Hepatocyte (in vitro differentiated cells): ENCODE measurements at places on chromosomes 5 and 9. TPM values are rescaled to one million over a fixed set of nuclear protein-coding genes. Genes with fewer than 3 reads are reported as not detected.

- DNase-seq, result peak; percentile 6
- peaks cover 11% of the 10 kb centered on the region for H3K4me1 ChIP-seq
- H3K4me3 ChIP-seq, result no peak overlapping the region
- no peak overlapping the region for H3K27ac ChIP-seq
Observed at GRCh38 chr5:55037046-55037771, 13.2 kb downstream of the GZMK start.

GRCh38 chr9:109953300-109953699 lies 173.3 kb downstream of the PALM2AKAP2 start:
- H3K4me1 ChIP-seq, result peaks cover 3% of the 10 kb centered on the region
- no peak overlapping the region for H3K4me3 ChIP-seq
- H3K27me3 ChIP-seq, result no peaks in the 10 kb centered on the region
- no peaks in the 10 kb centered on the region for H3K36me3 ChIP-seq

- no peaks in the 10 kb centered on the region for H3K36me3 ChIP-seq
- no peak within 1 kb of the TSS for H3K4me3 ChIP-seq
- no peaks in the 10 kb centered on the region for H3K4me1 ChIP-seq
- H3K27me3 ChIP-seq, result no peaks in the 10 kb centered on the region
- DNase-seq, result peak; percentile 28
- H3K27ac ChIP-seq, result no peak within 1 kb of the TSS
Observed at GRCh38 chr5:141192110-141192725, at the start of gene PCDHB10. TSS of gene PCDHB10 (plus strand) at chr5:141192353. CDS start at chr5:141192553, 200 bp downstream.

DNA sequence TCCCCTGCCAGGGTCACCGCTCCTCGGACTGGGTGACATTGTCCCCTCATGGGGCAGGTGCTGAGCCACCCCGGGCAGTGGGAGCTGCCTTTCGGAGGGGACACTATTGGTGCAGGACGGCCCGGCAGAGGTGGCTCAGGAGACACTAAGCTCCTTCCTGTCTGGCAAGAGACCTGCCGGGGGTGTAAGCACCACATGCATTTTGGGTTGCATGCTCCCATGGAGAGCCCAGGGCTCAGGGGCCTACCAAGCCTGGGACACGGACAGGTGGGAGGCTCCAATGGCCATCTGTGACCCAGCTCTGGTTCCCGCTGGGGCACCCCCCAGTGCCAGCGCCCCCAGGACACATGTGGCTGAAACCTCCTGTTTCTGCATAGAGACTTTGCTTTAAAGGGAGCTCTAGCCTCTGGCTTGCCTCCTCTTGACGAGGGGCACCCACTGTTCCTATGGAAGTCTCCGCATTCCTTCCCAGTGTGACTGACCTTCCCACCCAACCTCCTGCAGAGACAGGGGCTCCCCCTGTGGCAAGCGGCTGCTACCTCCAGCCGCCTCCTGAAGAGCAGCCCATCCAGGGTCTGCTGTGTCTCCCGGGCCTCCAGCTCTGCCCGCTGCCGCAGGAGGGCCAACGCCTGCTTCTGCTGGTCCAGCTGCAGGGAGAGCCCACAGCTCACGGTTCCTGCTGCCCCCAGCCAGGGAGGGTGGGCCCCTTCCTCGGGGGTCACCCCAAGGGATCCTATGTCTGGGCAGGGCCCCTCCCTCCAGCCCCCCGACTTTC lies 28.1 kb downstream of the CCDC187 start:
- no peaks in the 10 kb centered on the region for H3K36me3 ChIP-seq
- H3K27ac ChIP-seq, result no peak overlapping the region
- peaks cover 14% of the 10 kb centered on the region for H3K27me3 ChIP-seq
- no peak for DNase-seq

- no peak overlapping the region for H3K4me3 ChIP-seq
- H3K27me3 ChIP-seq, result no peaks in the 10 kb centered on the region
- no peak overlapping the region for H3K27ac ChIP-seq
- no peak for DNase-seq
Observed at GRCh38 chr5:138594305-138595058, 19.3 kb upstream of the HSPA9 start.

DNA sequence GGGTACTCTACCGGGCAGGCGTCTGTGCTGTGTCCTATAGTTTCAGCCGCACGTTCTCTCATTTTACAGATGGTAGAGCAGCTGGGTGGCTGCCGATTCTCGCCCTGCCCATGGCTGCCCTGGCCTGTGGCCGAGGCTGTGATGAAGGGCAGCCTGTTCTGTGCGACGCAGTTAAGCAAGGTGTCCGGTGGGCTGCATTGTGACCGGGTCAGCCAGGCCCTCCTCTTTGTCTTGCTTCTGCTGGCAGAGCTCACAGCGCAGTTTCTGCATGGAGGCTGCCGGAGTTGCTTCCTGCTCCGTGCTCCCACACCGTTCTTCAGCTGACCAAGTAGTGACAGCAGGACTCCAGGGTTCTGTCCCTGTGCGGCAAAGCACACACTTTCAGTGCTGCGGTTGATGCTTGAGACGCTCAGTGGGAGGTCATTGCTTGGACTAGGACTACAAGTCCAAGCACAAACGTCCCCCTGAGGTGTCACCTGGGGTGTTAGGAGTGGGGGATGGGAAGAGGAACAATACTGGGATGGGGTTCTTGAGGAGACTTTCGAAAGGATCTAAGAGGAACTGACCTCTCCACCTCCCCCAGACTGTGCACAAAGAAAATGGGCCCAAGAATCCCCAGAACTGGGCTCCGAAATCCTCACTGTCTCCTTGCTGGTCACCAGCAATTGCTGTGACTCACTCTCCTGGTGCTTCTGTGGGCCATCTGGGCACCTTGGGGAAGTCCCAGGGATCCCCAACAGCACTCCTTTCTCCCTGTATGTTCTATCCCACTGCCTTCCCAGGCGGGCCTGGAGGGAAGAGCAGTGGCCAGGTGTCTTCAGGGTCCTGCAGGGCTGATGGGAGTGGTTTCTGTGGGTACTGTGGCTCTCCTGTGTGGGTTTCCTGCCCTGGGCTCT lies 58.2 kb downstream of the GADD45G start:
- DNase-seq, result no peak
- no peaks in the 10 kb centered on the region for H3K36me3 ChIP-seq
- H3K27me3 ChIP-seq, result no peaks in the 10 kb centered on the region
- H3K4me3 ChIP-seq, result no peak overlapping the region
- H3K27ac ChIP-seq, result peak overlapping the region; percentile 84

DNA sequence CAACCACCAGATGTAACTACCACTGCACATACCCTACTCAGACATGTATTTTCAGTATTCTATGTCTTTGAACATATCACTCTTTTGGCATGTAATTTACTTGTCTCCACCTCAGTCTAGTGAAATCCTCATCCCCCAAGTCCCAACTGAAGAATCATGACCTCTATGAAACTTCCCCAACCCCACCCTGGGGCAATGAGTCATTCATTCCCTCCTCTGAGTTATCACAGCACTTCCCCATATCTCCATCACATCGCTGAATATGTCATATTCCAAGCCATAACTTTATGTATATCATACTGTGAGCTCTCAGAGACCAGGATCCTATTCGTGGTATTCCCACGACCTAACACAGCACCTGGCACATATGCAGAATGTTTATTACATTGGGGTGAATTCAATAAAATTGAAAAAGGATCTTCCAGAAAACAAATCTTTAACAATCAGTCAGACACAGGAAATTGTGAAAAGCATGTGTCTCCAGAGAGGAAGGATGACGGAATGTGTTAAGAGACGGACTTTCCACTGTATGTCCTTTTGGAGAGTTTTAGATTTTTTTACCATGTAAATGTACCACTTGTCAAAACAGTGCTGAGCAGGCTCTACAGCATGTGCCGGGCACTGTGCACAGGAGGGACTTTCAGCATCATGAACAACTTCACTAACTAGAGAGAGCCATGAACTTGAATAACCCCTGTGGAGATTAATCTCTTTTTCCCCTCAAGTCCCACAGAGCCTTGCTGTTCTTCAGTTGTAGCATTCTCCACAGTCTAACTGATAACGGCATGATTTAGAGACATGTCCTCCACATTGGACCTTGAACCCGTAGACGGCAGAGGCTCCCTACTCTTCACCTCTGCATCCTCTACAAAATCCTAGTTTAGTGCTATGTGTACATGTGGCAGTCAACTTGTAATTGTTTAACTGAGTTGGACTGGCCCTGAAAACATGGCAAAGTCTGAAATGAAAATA lies 213.5 kb downstream of the GLIS3 start:
- no peak overlapping the region for H3K4me3 ChIP-seq
- H3K27me3 ChIP-seq, result no peaks in the 10 kb centered on the region
- no peaks in the 10 kb centered on the region for H3K36me3 ChIP-seq
- DNase-seq, result no peak
- H3K27ac ChIP-seq, result peak overlapping the region; percentile 52
- peaks cover 14% of the 10 kb centered on the region for H3K4me1 ChIP-seq

DNA sequence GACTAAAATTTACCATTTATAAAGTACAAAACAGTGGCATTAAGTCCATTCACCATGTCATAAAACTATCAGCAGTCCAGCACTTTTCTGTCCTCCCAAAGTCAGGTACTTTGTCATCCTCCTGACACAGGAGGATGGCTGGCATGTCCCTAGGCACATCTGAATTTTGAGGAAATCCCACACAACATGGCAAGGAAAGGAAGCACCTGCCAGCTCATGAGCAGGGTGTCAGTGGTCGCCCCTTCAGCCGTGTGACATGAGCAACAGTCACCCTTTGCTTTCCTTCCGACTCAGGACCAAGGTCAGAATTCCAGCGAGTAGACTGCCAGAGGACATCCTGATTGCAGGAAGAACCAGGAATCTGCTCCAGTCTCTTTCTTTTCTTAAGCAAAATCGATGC lies 77.1 kb downstream of the PPARGC1B start:
- no peak overlapping the region for H3K4me3 ChIP-seq
- H3K27me3 ChIP-seq, result no peaks in the 10 kb centered on the region
- peaks cover 6% of the 10 kb centered on the region for H3K4me1 ChIP-seq
- no peaks in the 10 kb centered on the region for H3K36me3 ChIP-seq
- DNase-seq, result no peak

DNA sequence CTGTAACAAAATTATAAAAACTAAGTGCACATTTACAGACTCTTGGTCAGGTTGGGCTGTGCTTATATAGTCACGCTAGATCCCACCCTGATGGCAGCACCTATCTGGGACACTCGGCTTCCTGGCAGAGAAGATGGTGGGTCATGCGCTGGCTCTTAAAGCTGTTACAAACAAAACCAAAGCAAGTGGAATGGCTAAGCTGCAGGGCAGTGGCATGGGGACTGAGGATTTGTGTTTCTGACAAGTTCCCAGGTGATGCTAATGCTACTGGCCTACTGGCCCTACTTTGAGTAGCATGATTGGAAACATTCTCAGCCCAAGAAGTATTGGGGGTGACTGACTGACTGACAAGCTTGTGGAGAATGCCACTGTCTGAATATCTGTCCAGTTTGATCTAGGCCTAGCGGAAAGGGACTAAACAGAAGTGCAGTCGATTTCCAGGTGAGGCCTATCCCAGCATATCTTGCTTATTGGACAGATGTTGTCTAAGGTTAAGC lies 8.3 kb downstream of the BTF3 start:
- no peak overlapping the region for H3K27ac ChIP-seq
- no peaks in the 10 kb centered on the region for H3K4me1 ChIP-seq
- no peak for DNase-seq
- no peak overlapping the region for H3K4me3 ChIP-seq

DNA sequence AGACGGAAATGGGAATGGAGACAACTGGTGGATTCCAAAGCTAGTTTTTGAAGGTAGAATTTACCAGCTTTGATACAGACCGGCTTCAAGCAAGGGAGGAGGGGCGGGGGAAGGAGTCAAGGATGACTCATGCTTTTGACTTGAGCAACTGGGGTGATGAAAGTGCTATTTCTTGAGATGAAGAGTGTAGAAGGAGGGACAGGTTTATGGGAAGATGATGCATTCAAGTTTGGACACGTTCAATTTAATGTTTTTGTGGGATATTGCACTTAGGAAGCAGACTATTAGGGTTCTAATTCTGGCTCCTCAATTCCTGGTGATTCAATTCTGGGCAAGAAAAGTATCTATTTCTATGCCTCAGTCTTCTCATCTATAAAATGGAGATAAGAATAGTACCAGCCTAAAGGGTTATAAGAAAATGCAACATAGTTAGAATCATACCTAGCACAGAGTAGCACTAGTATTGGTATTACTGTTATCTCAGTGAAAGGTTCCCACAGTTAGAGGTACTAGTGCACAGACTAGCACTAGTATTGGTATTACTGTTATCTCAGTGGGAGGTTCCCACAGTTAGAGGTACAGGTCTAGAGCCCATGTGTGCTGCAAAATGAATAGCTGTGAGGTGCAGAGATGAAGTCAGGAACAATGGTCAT lies 4.6 kb downstream of the NIPAL4 start:
- H3K4me3 ChIP-seq, result no peak overlapping the region
- H3K4me1 ChIP-seq, result peaks cover 7% of the 10 kb centered on the region
- no peaks in the 10 kb centered on the region for H3K36me3 ChIP-seq
- peaks cover 26% of the 10 kb centered on the region for H3K27me3 ChIP-seq

DNA sequence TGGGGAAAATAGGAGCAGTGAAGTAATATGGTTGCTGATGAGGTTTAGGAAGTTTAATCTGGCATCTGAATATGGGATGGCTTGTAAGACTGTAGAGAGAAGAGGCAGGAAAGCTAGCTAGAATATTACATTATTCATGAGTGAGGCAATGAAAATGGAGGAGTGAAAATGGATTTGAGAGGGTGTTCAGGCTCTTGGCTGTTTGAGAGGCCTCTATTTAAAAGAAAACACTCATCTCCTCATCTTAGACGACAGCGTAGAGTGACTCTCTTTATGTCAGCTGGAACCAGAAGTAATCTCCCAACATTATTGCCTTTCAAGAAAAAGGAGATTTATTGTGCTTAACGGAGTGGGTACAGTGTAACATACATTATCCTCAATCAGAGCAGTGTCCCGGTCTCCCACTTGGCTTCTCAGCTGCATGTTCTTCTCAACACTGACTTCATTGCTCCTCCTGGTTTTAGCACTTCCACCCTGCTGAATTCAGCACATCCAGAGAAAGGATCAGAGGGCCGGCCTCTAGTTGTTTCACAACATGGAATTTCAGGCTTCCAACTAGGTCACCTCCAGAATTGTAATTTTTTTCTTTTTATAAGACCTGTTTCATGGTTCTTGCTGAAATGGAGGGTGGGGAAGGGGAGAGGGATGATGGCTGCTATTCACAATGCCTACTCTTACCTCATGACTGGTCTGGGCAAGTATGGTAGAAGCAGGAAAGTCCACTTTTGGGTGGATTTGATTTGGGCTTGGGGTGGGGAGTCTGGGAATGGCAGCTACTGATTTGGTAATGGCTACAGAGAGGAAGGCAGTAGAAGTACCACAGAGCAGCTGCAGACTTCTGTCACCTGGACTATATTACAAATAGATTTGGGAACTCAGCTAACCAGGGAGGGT lies 52.9 kb upstream of the KIAA1958 start:
- no peak overlapping the region for H3K27ac ChIP-seq
- H3K27me3 ChIP-seq, result no peaks in the 10 kb centered on the region
- DNase-seq, result no peak
- H3K4me1 ChIP-seq, result no peaks in the 10 kb centered on the region
- H3K4me3 ChIP-seq, result no peak overlapping the region

GRCh38 chr5:149773291-149774095 lies 43.4 kb downstream of the PPARGC1B start:
- H3K27me3 ChIP-seq, result no peaks in the 10 kb centered on the region
- no peak for DNase-seq
- no peak overlapping the region for H3K4me3 ChIP-seq
- no peaks in the 10 kb centered on the region for H3K36me3 ChIP-seq
- H3K27ac ChIP-seq, result no peak overlapping the region
- peaks cover 4% of the 10 kb centered on the region for H3K4me1 ChIP-seq

Gene MAP3K1
- 36.0 and 38.2 TPM in 2 replicates for total RNA-seq

Gene KIF12
- 31.9 and 39.9 TPM in 2 replicates for total RNA-seq

Gene MARVELD2
- 43.5 and 45.4 TPM in 2 replicates for total RNA-seq

Gene BNC2
- total RNA-seq, result 16.5 and 20.7 TPM in 2 replicates

Gene ZNF79
- total RNA-seq, result 8.3 and 9.0 TPM in 2 replicates

Gene IRX2
- total RNA-seq, result 6.0 and 7.5 TPM in 2 replicates

Gene IFNA2
- total RNA-seq, result not detected in 2 replicates

Gene IFNE
- 0.64 and 0.67 TPM in 2 replicates for total RNA-seq

Gene ZFP62
- 30.0 and 31.7 TPM in 2 replicates for total RNA-seq

Gene KCNV2
- total RNA-seq, result not detected in 2 replicates

Gene HRCT1
- total RNA-seq, result 0.24 and 0.90 TPM in 2 replicates

Gene PITX1
- total RNA-seq, result 62.9 and 64.9 TPM in 2 replicates
